Regular cardiac myocyte (primary cell): ENCODE measurements at places on chromosomes 11 and 22. TPM values are rescaled to one million over a fixed set of nuclear protein-coding genes. Genes with fewer than 3 reads are reported as not detected.

DDI1 gene
- not detected in 2 replicates for total RNA-seq

FXYD6 gene
- under 0.01 and 0.28 TPM in 2 replicates for total RNA-seq

APOA5 gene
- under 0.01 TPM in 1 of 2 replicates, not detected in the other for total RNA-seq

BBOX1 gene
- 0.19 TPM in 1 of 2 replicates, not detected in the other for total RNA-seq

DTX4 gene
- 0.19 and 0.85 TPM in 2 replicates for total RNA-seq

PRR33 gene
- total RNA-seq = not detected in 2 replicates

KRTAP5-2 gene
- total RNA-seq = not detected in 2 replicates

CASP5 gene
- total RNA-seq = not detected in 2 replicates

PIM3 gene
- total RNA-seq = 25.3 and 29.0 TPM in 2 replicates

ELF5 gene
- not detected in 2 replicates for total RNA-seq

RAG1 gene
- total RNA-seq = 0.38 and 0.56 TPM in 2 replicates

ACCS gene
- total RNA-seq = 1.9 and 7.9 TPM in 2 replicates

ACR gene
- total RNA-seq = not detected in 2 replicates

FAU gene
- total RNA-seq = 204 and 252 TPM in 2 replicates

SLC22A6 gene
- total RNA-seq = not detected in 2 replicates

GAL gene
- total RNA-seq = not detected in 2 replicates

DAGLA gene
- total RNA-seq = 2.3 and 2.7 TPM in 2 replicates

UBXN1 gene
- total RNA-seq = 110 and 143 TPM in 2 replicates

TRIM6 gene
- total RNA-seq = 2.8 and 5.2 TPM in 2 replicates

FOLR2 gene
- not detected in 2 replicates for total RNA-seq

TMEM218 gene
- total RNA-seq = 23.7 and 30.9 TPM in 2 replicates

LIF gene
- total RNA-seq = 79.2 and 97.8 TPM in 2 replicates

AP5B1 gene
- 7.7 and 8.5 TPM in 2 replicates for total RNA-seq

OR6T1 gene
- total RNA-seq = not detected in 2 replicates

OR51B4 gene
- total RNA-seq = not detected in 2 replicates

OR51D1 gene
- not detected in 2 replicates for total RNA-seq

GLYATL1 gene
- 0.56 and 0.58 TPM in 2 replicates for total RNA-seq

APOL6 gene
- 8.6 and 18.6 TPM in 2 replicates for total RNA-seq

ABCG4 gene
- total RNA-seq = 0.19 and 0.28 TPM in 2 replicates

KCNJ5 gene
- under 0.01 TPM in 1 of 2 replicates, not detected in the other for total RNA-seq

OR52I1 gene
- total RNA-seq = not detected in 2 replicates

B3GAT1 gene
- total RNA-seq = under 0.01 TPM in 2 replicates

SPINDOC gene
- total RNA-seq = 8.2 and 22.4 TPM in 2 replicates

FJX1 gene
- total RNA-seq = 156 and 193 TPM in 2 replicates

BIRC3 gene
- 1.3 and 8.2 TPM in 2 replicates for total RNA-seq

CCDC87 gene
- 0.19 and 0.28 TPM in 2 replicates for total RNA-seq

OR8B8 gene
- total RNA-seq = not detected in 2 replicates

CRYBB2 gene
- not detected in 2 replicates for total RNA-seq

OR51E2 gene
- 0.19 and 0.56 TPM in 2 replicates for total RNA-seq

UQCR10 gene
- 68.5 and 77.5 TPM in 2 replicates for total RNA-seq

KCNK7 gene
- under 0.01 TPM in 1 of 2 replicates, not detected in the other for total RNA-seq

IL17REL gene
- total RNA-seq = not detected in 2 replicates
